ENCODE measurements at places on chromosomes 12 and 14.

DNA sequence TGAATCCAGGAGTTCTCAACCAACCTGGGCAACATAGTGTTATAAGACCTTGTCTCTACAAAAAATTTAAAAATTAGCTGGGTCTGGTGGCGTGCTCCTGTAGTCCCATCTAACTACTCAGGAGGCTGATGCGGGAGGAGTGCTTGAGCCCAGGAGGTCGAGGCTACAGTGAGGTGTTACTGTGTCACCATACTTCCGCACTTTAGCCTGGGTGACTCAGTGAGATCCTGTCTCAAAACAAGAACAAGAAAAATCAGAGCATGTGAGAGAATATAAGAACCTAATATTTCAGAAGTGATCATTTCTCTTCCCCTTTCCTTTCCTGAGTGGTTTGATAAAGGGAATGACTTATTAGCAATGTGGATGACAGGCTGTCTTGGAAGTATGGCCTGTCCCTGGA, 9.5 kb downstream of the TRAF3 start:
- peaks cover 55% of the 10 kb centered on the region for H3K4me1 ChIP-seq
- H3K4me3 ChIP-seq: no peak overlapping the region
- no peaks in the 10 kb centered on the region for H3K27me3 ChIP-seq
- peak overlapping the region; percentile 30 for H3K27ac ChIP-seq
- peaks cover 50% of the 10 kb centered on the region for H3K36me3 ChIP-seq

DNA sequence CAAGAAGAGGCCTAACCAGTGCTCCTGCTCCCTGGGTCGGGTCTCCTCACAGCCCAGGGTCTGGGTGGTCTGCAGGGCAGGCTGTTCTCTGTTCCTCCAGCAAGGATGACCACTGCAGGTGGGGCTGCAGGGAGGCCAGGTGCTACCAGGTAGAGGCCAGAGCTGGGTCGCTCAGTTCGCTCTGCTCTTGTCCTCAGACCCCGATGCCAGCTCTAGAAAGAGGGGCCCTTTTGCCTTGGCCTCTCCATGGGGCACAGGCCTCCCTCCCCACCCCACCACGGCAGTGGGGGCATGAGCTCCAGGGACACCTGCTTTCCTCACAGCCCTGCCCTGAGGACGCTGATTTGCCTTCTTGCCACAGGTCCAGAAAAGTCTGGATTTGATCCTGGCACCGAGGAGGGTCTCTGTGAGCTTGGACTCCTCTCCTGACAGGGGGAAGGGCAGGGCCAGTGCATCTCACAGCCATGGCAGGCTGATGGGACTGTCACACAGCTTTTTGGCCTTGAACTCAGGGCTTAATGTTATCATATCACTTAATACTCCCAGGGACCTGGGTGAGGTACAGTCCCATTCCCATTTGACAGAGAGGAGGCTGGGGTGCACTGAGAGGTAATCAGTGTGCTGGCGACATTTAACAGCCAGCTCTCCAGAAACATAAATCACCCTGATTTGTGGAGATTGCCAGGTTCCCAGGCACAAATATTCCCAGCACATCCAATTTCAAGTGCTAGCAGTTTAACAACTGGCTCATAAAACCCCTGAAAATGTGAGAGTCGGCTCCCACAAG, 273.0 kb upstream of the SFSWAP start:
- H3K4me1 ChIP-seq: no peaks in the 10 kb centered on the region
- no peak for DNase-seq
- H3K36me3 ChIP-seq: no peaks in the 10 kb centered on the region
- no peaks in the 10 kb centered on the region for H3K27me3 ChIP-seq
- H3K4me3 ChIP-seq: no peak overlapping the region
- H3K27ac ChIP-seq: no peak overlapping the region

GRCh38 chr12:43737646-43738045, 20.9 kb downstream of the PUS7L start:
- no peak for DNase-seq
- H3K27ac ChIP-seq: no peak overlapping the region
- H3K36me3 ChIP-seq: peaks cover 48% of the 10 kb centered on the region
- H3K27me3 ChIP-seq: no peaks in the 10 kb centered on the region

DNA sequence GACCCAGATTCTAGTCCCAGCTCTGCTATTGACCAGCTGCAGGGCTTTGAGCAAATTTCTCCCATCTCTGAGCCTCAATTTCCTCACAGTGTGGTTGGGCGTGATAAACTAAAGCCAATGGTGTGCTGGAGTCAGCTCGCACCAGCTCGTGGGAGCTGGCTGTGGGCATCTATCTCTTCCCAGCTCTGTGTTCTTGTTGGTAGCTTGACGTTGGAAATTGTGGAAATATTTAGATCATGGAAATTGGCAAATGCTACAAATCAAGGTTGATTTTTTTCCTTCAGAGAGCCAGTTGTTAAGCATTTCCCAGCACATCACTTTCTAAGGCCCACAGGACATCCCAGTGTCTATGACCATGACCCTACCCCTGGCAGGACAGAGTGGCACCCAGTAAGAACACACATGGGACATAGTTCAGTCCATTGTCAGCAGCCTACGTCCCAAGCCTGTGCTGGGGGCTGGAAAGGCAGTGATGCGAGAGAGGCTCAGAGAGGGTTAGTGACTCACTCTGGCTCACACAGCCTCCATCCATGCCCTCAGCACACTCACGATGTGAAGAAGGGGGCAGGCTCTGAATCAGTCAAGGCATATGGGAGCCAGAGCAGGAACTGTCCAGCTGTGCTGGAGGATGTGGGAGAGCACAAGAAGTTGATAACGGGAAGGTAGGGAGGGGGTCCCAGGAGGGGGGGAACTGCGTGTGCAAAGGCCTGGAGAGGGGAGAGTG, 77.6 kb downstream of the LGMN start:
- H3K27me3 ChIP-seq: no peaks in the 10 kb centered on the region
- peaks cover 38% of the 10 kb centered on the region for H3K4me1 ChIP-seq
- peak overlapping the region; percentile 20 for H3K27ac ChIP-seq
- no peak overlapping the region for H3K4me3 ChIP-seq
- DNase-seq: no peak

GRCh38 chr14:20560961-20561360, at the start of gene RNASE9:
RNASE9 (minus strand) TSS chr14:20561047.
- no peaks in the 10 kb centered on the region for H3K4me1 ChIP-seq
- no peak for DNase-seq
- H3K36me3 ChIP-seq: no peaks in the 10 kb centered on the region

GRCh38 chr14:71267007-71267513, 359.8 kb downstream of the PCNX1 start:
- H3K27ac ChIP-seq: peak overlapping the region; percentile 86
- no peak for DNase-seq
- no peaks in the 10 kb centered on the region for H3K27me3 ChIP-seq
- H3K36me3 ChIP-seq: peaks cover 30% of the 10 kb centered on the region
- H3K4me1 ChIP-seq: peaks cover 44% of the 10 kb centered on the region
- peak overlapping the region; percentile 41 for H3K4me3 ChIP-seq

DNA sequence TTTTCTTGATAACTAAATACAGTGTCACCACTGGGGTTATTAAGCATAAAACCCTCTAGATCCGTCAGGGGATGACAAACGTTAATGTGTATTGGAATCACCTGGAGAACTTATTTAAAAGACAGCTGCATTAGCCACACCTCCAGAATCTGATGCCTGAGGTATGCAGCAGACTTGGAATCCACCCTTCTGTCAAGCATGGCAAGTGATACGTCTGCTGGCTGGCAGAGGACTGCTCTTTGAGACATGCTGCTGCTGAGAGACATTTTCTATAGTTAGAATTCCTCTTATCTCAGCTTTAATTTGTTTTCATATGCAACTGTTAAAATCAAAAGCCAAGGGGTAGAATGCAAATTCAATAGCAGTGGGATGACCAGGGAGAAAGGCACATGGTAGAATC, 496.3 kb downstream of the NELL2 start:
- no peak overlapping the region for H3K27ac ChIP-seq
- no peaks in the 10 kb centered on the region for H3K4me1 ChIP-seq
- no peaks in the 10 kb centered on the region for H3K36me3 ChIP-seq
- H3K27me3 ChIP-seq: no peaks in the 10 kb centered on the region
- no peak overlapping the region for H3K4me3 ChIP-seq
- no peak for DNase-seq
